ENCODE measurements at places on chromosomes 5 and 9. TPM values are rescaled to one million over a fixed set of nuclear protein-coding genes. Genes with fewer than 3 reads are reported as not detected.

The SHISAL2B gene
- total RNA-seq, result not detected

The OBP2B gene
- total RNA-seq, result not detected

The IARS1 gene
- 482 TPM for total RNA-seq

The PLGRKT gene
- total RNA-seq, result 6.5 TPM

The NR2F1 gene
- total RNA-seq, result 20.5 TPM

The HK3 gene
- total RNA-seq, result not detected

The AKNA gene
- total RNA-seq, result 9.9 TPM

The SPINK13 gene
- total RNA-seq, result not detected

The IL3 gene
- not detected for total RNA-seq

The GARIN3 gene
- total RNA-seq, result not detected

The ADRA1B gene
- total RNA-seq, result not detected

The RICTOR gene
- 17.3 TPM for total RNA-seq

The ZNF484 gene
- 6.5 TPM for total RNA-seq

The MYO10 gene
- 37.1 TPM for total RNA-seq

The WDR38 gene
- not detected for total RNA-seq

The HEXB gene
- 241 TPM for total RNA-seq

The CDC25C gene
- total RNA-seq, result 8.9 TPM

The AGGF1 gene
- total RNA-seq, result 22.5 TPM

The STC2 gene
- 48.3 TPM for total RNA-seq

The TERT gene
- not detected for total RNA-seq

The ZNF883 gene
- 4.3 TPM for total RNA-seq

The CDH9 gene
- total RNA-seq, result 0.16 TPM

The SNCAIP gene
- 0.57 TPM for total RNA-seq

The CNTNAP3 gene
- total RNA-seq, result 25.7 TPM

The SPATA31C1 gene
- not detected for total RNA-seq

The AIF1L gene
- total RNA-seq, result 0.45 TPM

The ADAMTS19 gene
- total RNA-seq, result not detected

The C9 gene
- total RNA-seq, result not detected

The AK1 gene
- total RNA-seq, result 121 TPM

The DEPDC1B gene
- total RNA-seq, result 1.2 TPM

The TLX3 gene
- not detected for total RNA-seq

The C7 gene
- 2.4 TPM for total RNA-seq

The KIAA0825 gene
- total RNA-seq, result 12.2 TPM

The RASEF gene
- 0.41 TPM for total RNA-seq

The GNAQ gene
- total RNA-seq, result 104 TPM

The MELK gene
- 2.9 TPM for total RNA-seq

The ENDOG gene
- 14.3 TPM for total RNA-seq

The ADAMTS13 gene
- total RNA-seq, result 2.1 TPM

The ADGRD2 gene
- total RNA-seq, result not detected

The ARL14EPL gene
- 0.18 TPM for total RNA-seq

The WNT8A gene
- not detected for total RNA-seq

The ADAMTS2 gene
- 25.8 TPM for total RNA-seq

The ADAMTS12 gene
- 13.0 TPM for total RNA-seq

The SOX30 gene
- total RNA-seq, result not detected

The LHX6 gene
- total RNA-seq, result not detected

The PTGDS gene
- total RNA-seq, result 27.6 TPM

The SYK gene
- not detected for total RNA-seq

The MAP3K1 gene
- total RNA-seq, result 5.5 TPM

The ADAMTS6 gene
- total RNA-seq, result 64.9 TPM

The RAB24 gene
- total RNA-seq, result 104 TPM

The F12 gene
- 1.4 TPM for total RNA-seq

The ANXA2R gene
- total RNA-seq, result 3.4 TPM

The PCDHB11 gene
- 0.08 TPM for total RNA-seq

The PLAC8L1 gene
- total RNA-seq, result not detected
